Heart right ventricle (tissue), 16 donors: ENCODE measurements at places on chromosomes 13 and 19. TPM values are rescaled to one million over a fixed set of nuclear protein-coding genes. Genes with fewer than 3 reads are reported as not detected.

GRCh38 chr13:112213467-112214255, 146.7 kb downstream of the SOX1 start:
- H3K4me3 ChIP-seq, result no peak overlapping the region
- no peak overlapping the region for H3K27ac ChIP-seq
- no peaks in the 10 kb centered on the region for H3K4me1 ChIP-seq
- no peaks in the 10 kb centered on the region for H3K36me3 ChIP-seq
- peaks cover 21% of the 10 kb centered on the region for H3K27me3 ChIP-seq

GRCh38 chr19:53707278-53707677, 75.5 kb downstream of the DPRX start:
- H3K4me1 ChIP-seq, result no peaks in the 10 kb centered on the region
- H3K4me3 ChIP-seq, result no peak overlapping the region
- H3K36me3 ChIP-seq, result no peaks in the 10 kb centered on the region
- H3K27me3 ChIP-seq, result no peaks in the 10 kb centered on the region
- no peak overlapping the region for H3K27ac ChIP-seq
- DNase-seq, result no peak

DNA sequence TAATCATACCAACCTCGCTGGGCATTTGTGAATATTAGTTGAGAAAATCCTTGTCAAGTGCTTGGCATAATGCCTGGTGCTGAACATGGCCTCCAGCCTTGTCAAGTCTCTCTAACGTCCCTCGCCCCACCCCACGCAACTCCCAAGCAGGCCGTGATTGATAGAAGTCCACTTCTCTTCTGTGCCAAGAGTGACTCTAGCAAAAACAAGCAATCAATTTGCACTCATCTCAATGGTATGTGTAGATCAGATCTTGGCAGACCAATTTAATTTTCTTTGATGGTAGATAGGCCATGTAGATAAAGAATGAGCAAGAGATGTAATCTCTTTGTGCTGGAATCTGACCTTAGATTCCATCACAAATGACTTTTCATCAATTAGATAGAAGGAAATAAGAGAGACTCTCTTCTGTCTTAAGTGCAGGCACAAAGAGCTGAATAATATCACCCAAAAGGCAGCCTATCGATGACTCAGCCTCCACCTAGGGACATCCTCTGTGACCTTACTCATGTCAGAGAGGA, 31.0 kb upstream of the KATNAL1 start:
- no peaks in the 10 kb centered on the region for H3K36me3 ChIP-seq
- H3K4me3 ChIP-seq, result no peak overlapping the region
- peaks cover 32% of the 10 kb centered on the region for H3K4me1 ChIP-seq
- H3K27ac ChIP-seq, result no peak overlapping the region
- H3K27me3 ChIP-seq, result no peaks in the 10 kb centered on the region
- no peak for DNase-seq

- H3K4me3 ChIP-seq, result peak overlapping the region; percentile 32
- no peak for DNase-seq
- no peaks in the 10 kb centered on the region for H3K27me3 ChIP-seq
- H3K4me1 ChIP-seq, result peaks cover 20% of the 10 kb centered on the region
- H3K36me3 ChIP-seq, result peaks cover 47% of the 10 kb centered on the region
Measured at GRCh38 chr19:18160971-18161635, 8.1 kb downstream of the PIK3R2 start.

GRCh38 chr13:51681037-51681678, 96.9 kb downstream of the WDFY2 start:
- no peak for DNase-seq
- no peaks in the 10 kb centered on the region for H3K27me3 ChIP-seq
- no peak overlapping the region for H3K4me3 ChIP-seq
- no peaks in the 10 kb centered on the region for H3K36me3 ChIP-seq

GRCh38 chr19:1064661-1065605, 2.0 kb upstream of the ARHGAP45 start:
- H3K36me3 ChIP-seq, result no peaks in the 10 kb centered on the region
- peak; percentile 72 for DNase-seq
- H3K27ac ChIP-seq, result no peak overlapping the region

- H3K4me1 ChIP-seq, result no peaks in the 10 kb centered on the region
- H3K4me3 ChIP-seq, result no peak overlapping the region
- H3K27me3 ChIP-seq, result no peaks in the 10 kb centered on the region
- DNase-seq, result no peak
Measured at GRCh38 chr19:29630655-29631054, 24.6 kb downstream of the POP4 start.

The SGTA gene
- total RNA-seq, result 58.1 TPM

- H3K27me3 ChIP-seq, result no peaks in the 10 kb centered on the region
- H3K27ac ChIP-seq, result no peak overlapping the region
- no peaks in the 10 kb centered on the region for H3K36me3 ChIP-seq
Measured at GRCh38 chr13:96925916-96926628, 68.2 kb downstream of the OXGR1 start.

DNA sequence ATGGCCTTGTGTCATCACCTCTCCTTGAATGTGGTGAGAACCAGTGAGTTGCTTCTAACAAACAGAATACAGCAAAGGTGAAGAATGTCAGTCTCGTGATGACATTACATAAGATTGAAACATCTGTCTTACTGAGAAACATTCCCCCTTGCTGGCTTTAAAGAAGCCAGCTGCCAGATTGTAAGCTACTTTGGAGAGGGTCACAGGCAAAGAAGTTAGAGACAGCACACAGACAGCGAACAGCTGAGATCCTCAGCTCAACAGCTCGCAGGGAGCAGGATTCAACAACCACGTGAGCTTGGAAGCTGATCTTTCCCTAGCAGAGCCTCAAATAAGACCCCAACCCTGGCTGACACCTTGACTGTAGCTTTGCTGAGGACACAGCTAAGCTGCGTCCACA, 367.9 kb downstream of the LIG4 start:
- no peak overlapping the region for H3K4me3 ChIP-seq
- H3K4me1 ChIP-seq, result no peaks in the 10 kb centered on the region
- no peaks in the 10 kb centered on the region for H3K27me3 ChIP-seq
- no peak for DNase-seq

The ZNF579 gene
- total RNA-seq, result 9.2 TPM

DNA sequence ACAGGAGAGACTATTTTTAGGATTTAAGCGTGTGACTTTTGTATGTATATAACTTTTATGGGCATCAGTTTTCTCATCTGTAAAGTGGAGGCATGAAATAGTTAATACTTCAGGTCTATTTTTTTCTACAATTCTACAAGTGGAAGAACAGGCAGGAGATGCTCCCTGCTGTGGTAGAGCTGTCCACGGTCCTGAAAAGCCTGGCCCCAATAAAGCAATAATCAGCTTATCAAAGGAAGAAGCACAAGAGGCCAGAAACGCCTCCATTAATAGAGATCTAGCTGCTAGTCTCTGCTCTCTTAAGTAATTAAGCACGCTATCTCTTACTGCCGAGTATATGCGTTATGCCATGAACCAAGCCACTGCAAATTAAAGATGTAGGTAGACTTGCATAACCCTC, 28.0 kb upstream of the WASF3 start:
- H3K27ac ChIP-seq, result no peak overlapping the region
- H3K4me1 ChIP-seq, result no peaks in the 10 kb centered on the region
- no peaks in the 10 kb centered on the region for H3K36me3 ChIP-seq
- no peak overlapping the region for H3K4me3 ChIP-seq
- DNase-seq, result peak; percentile 31
- H3K27me3 ChIP-seq, result no peaks in the 10 kb centered on the region

DNA sequence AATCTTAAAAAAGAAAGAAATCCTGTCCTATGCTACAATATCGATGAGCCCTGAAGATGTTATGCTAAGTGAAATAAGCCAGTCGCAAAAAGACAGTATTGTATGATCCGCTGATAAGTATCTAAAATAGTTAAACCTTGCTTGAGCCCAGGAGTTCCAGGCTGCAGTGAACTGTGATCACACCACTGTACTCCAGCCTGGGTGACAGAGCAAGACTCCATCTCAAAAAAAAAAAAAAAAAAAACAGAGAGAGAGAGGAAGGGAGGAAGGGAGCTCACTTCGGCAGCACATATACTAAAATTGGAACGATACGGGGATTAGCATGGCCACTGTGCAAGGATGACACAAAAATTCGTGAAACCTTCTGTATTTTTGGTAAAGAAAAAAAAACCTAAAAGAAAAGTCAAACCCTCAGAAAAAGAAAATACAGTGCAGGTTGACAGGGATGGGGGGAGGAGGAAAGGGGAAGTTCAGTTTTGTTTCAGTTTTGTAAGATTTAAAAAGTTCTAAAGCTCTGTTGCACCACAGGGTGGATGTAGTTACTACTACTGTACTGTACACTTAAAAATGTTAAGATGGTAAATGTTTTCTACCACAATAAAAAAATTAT, 8.4 kb downstream of the CLASRP start:
- peaks cover 33% of the 10 kb centered on the region for H3K4me1 ChIP-seq
- H3K27me3 ChIP-seq, result no peaks in the 10 kb centered on the region
- no peak for DNase-seq
- no peak overlapping the region for H3K4me3 ChIP-seq
- H3K27ac ChIP-seq, result no peak overlapping the region
- H3K36me3 ChIP-seq, result peaks cover 62% of the 10 kb centered on the region

DNA sequence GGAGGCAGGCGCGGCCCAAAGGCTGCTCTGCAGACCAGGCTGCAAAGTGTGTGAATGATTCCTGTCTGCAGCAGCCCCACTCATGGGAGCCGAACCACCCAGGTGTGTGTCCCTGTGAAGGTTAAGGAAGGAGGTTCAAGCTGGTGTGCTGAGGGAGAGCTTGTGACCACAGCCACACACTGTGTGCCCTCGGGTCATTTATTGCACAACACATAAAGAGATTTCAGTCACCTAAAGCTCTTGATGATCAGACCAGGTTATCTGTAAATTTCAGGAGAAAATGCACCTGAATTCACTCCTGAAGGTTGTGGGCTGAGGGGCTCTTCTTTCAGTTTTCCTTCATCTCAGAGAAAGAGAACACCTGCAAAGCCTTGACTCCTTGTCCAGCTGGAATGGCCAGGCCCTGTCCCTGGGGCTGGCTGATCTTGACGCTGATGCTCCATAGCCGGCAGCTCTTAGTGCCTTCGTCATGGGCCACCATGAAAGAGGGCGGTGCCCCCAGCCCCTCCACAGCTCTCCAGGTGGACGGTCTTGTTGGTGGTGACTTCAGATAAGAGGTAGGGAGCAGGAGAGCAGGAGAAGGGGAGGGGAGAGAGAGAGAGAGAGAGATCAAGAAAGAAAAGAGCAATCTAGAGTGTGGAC, 110.8 kb upstream of the C1QTNF9B start:
- no peaks in the 10 kb centered on the region for H3K4me1 ChIP-seq
- H3K27ac ChIP-seq, result no peak overlapping the region
- H3K36me3 ChIP-seq, result no peaks in the 10 kb centered on the region
- H3K27me3 ChIP-seq, result no peaks in the 10 kb centered on the region
- H3K4me3 ChIP-seq, result no peak overlapping the region
